Stimulated activated CD4-positive, alpha-beta T cell treated with anti-CD3 and anti-CD28 coated beads, Interleukin-1b, Interleukin-23, amount 100 ng/mL, for 1 hour (primary cell): ENCODE measurements at places on chromosomes 3 and 15.

GRCh38 chr3:69787436-69788168 lies 48.3 kb downstream of the MITF start:
- DNase-seq = no peak

DNA sequence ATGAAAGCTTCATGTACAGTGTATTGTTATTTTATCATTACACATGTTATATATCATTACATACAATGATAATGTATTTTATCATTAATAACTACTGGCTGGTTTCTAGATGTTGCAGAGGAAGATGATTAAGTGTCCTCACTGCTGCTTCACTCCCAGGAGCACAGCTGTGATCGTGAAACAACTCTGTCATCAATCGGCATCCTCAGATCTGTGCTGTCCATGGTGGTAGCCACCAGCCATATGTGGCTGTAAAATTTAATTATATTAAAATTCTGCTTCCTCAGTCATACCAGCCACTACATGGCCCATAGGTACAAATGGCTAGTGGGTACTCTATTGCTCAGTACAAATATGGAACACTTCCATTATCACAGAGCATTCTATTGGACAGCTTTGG lies 379.4 kb upstream of the CFAP20DC start:
- no peak for DNase-seq

DNA sequence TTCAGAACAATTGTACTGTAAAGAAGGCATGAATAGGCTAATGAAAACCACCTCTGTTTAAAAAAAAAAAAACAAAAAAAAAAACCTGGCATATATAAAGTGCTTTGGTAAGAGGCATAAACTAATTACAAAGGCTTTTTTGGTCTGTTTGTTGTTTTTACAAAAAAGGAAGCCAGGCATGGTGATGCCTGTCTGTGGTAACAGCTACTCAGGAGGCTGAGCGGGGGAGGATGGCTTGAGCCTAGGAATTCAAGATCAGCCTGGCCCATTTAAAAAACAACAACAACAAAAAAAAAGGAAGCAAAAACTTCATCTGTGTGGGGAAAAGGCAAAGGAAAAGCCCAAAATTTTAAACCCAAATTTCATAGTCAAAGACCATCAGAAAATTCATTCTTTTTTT lies 47.0 kb downstream of the OSBPL10 start:
- DNase-seq = no peak

DNA sequence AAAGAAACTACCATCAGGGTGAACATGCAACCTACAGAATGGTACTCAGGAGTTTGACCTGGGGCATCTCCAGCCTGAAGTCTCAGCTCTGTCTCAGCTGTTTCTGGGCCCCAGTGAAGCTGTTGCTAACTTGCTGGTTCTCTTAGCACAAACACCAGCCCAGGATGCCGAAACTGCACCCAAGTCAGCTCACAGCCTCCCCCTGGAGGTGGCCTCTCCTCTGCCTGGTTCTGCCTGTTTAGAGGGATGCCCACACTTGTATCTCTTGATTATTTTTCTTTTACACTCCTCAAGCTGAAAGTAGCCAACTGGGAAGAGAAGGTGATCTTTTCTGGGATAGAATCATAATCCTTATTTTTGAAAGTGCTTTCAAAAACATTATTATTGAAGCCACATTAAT lies 289.0 kb upstream of the RASGRP1 start:
- DNase-seq = no peak

DNA sequence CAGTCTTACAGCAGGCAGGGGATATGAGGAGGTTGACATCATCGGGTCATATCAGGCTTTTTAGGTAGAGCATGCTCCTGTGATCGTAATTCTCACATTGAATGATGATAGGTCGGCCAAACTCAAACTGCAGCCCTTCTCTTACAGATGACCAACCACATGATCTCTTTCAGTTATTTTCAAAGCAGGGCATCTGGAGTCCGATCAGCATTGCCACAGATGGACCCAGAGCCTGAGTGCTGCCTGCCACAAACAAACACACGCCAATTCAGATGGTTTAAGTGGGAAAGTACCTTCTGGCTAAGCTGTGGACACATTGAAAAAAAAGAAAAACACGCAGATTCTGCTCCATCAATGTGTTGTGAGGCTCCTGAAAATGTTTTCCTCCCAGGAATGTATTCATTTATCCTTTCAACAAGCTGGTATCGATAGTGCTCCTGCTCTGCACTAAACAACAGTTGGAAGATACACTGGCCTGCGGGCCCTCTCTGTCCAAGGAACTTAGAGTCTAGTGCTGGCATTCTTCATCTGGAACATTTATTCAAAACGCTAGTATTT lies 31.2 kb downstream of the ARPP21 start:
- DNase-seq = no peak

DNA sequence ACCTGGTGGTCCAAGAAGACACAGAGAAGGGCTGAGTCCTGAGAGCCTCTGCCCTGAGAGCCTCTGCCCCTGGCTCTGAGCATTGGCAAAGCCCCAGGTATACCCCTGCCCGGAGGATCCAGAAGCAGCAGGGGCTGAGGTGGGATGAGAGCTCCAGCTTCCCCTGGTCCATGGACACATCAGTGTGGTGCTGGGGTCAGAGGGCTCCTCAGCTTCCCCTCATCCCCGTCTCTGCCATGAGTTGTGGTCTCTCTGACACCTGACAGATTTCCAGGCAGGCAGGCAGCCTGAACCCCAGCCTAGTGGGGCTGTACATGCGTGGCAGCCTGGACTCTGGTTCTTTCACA lies 3.5 kb upstream of the KLF15 start:
- no peak for DNase-seq

DNA sequence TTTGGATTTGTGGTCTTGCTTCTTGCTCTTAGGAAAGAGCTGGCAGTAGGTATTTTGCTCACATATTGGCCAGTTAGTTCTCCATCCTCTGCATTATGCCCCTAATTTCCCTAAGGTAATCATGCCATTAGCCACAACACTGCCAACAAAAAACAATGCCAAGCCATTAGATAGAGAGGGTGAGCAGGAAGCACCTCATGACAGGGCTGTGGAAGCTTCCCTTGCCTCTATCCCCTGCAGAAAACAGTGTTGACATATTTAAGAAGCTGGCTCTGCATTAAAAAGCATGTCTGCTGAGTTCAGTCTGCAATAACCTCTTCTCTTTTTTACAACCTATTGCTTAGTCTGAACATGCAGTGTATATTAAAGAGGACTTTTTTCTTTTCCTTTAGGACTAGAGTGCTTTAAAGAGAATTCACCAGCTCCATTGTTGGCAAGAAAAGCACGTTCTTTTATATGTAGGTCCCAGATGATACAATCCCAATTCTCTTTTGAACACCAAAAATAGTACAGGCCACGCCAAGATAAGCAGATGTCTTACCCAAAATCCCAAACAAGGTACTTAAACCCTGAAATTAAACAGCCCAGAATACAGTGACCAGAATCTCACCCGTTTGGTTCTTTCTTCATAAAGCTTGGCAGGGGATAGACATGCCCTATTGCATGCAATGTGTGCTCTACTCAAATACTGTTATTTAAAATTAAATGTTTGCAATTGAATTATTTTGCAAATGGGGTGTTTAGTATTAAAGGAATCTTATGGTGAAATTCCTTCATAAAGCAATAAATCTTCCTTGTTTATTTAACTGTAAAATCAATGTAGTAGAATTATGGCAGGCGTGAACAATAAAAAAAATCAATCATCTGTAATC lies 93.7 kb upstream of the UBE3A start:
- DNase-seq = no peak

DNA sequence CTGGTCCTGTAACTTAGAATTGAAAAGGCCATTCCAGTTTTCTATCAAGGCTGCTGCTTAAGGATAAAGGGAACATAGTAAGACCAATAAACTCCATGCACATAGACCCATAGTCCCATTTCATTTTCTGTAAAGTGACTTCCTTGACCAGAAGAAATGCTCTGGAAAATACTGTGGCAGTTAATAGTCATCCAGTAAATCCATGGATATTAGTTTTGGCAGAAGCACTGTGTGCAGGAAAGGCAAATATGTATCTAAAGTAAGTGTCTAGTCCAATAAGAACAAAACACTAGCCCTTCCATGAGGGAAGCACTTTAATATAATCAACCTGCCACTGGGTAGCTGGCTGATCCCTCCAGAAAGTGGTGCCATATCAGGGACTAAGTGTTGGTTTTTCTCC lies 19.3 kb upstream of the MKRN3 start:
- no peak for DNase-seq

DNA sequence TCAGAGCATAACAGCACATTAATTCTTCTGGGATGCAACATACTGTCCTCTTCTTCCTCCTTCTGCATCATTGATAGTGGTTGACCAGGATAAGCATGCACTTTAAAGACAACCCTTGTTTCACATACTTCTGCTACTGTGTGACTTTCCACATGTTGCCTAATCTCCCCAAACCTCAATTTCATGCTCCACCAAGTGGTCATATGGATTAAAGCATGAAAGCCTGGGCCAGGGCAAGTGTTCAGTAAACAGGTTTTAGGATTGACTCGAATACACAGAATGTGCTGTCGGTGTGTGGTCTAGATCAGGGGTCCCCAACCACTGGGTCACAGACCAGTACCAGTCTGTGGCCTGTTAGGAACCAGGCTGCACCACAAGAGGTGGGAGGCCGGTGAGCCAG lies 22.5 kb upstream of the BFSP2 start:
- no peak for DNase-seq

- no peak for DNase-seq
Observed at GRCh38 chr3:102790747-102791325, 356.0 kb downstream of the ZPLD1 start.

DNA sequence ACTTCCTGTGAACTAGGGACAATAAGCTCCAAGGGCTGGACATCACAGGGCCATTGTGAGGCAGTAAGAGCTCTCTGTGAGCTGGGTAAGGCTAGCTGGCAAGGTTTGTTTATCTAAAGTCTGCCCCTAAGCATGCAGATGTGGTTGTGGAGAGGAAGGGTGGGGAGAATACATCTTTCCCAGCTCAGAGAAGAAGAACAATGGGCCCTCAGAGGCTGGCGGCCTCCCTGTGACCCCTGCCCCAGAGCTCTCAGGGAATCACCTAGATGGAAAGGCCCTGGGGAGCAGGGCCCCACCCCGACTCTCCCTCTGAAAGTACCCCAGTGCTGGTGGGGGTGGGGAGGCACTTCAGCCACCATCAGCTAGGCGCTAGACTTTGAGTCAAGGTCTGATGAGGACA lies 4.3 kb upstream of the AP3B2 start:
- DNase-seq = no peak

- no peak for DNase-seq
Observed at GRCh38 chr15:92168066-92168683, 225.5 kb upstream of the ST8SIA2 start.

DNA sequence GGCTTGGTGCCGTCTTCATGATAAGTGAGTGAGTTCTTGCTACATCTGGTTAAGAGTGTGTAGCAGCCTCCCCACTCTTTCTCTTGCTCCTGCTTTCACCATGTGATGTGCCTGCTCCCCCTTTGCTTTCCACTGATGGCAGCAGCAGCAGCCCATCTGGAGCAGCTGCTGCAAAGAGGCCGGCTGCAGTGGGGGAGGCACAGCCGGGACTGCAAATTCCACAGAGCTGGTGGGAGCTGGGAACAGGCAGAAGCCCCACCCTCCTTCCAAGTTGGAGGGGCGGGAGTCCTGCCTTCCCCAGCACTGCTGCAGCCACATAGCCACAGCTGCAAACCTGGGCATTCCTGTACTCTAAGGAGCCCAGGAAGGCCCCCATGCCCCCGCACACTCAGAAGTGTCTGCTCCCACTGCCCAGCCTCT lies 62.8 kb upstream of the IMPG2 start:
- DNase-seq = no peak

DNA sequence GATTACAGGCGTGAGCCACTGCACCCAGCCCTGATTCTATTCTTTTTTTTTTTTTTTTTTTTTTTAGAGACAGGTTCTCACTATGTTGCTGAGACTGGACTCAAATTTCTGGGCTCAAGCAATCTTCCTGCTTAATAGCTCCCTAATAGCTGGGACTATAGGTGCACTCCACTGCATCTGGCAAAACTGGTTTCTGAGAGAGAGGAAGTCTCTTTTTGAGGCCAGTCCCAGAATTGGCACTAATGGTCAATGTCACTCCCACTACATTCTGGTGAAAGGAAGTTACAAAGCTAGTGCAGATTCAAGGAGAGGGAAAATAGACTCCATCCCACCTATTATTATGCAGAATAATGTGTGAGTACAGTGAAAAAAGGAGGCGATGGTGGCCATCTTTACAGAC lies 5.8 kb upstream of the TGFBR2 start:
- no peak for DNase-seq

DNA sequence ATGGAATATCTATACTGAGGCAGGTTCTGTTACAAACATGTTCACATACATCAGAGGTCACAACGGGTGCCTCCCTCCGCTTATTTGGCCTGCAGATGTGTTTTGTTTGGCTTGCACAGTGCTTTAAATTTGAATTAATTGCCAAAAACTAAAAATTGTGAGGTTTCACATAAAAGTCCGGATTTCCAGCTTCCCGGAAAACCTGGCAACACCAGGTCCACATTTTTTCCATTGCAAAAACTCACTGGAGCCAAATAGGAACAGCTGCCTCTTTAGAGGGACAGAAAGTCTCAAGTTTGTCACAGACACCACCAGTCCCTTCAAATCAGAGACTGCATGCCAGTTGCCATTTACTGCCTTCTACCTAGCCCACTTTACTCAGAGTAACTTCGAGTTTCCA lies 205.9 kb upstream of the MDFIC2 start:
- no peak for DNase-seq

GRCh38 chr15:80606511-80607071 lies 88.5 kb upstream of the ABHD17C start:
- no peak for DNase-seq

GRCh38 chr3:183629546-183630301 lies 5.7 kb upstream of the KLHL24 start:
- DNase-seq = no peak

- no peak for DNase-seq
Observed at GRCh38 chr3:23607184-23607847, 198.4 kb upstream of the UBE2E1 start.

- DNase-seq = no peak
Observed at GRCh38 chr3:25073423-25073822, 354.6 kb upstream of the RARB start.

DNA sequence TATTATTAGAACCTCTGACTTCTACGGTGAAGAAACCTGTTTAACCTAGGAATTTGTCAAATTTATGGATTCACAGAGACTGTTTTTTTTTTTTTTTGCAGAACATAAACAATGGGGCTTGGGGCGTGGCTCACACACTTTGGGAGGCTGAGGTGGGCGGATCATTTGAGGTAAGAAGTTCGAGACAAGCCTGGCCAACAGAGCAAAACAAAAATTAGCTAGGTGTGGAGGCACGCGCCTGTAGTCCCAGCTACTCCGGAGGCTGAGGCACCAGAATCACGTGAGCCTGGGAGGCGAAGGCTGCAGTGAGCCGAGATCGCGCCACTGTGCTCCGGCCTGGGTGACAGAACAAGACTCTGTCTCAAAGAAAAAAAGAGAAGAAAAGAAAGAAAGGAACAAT lies 3.0 kb downstream of the ZBTB11 start:
- no peak for DNase-seq

GRCh38 chr15:65638681-65639089 lies 16.9 kb downstream of the SLC24A1 start:
- DNase-seq = no peak

DNA sequence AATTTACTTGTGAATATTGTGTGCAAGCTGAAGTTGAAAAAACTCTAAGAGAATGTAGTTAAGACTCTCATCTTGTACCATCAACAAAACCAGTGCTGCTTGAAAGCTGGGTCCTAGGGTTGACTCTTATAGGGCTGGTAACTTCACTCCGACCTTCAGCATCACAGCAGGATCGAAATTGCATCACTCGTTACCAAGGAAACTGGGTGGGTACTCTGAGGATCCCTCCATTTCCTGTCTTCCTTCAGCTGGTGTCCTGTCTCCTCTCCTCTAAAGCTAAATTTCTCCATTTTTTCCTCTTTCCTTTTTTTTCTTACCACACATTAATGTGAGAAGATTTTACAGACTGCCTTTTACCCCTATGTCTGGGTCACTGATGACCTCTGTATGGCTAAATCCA lies 3.0 kb upstream of the APH1B start:
- no peak for DNase-seq
